Daoy (cell line): ENCODE measurements at places on chromosomes 3 and 15.

- no peak for DNase-seq
These were observed 198.4 kb downstream of the ADAMTS17 start for GRCh38 chr15:100143378-100143777.

GRCh38 chr3:11567516-11568467, 75.9 kb downstream of the VGLL4 start:
- peak; percentile 91 for DNase-seq

DNA sequence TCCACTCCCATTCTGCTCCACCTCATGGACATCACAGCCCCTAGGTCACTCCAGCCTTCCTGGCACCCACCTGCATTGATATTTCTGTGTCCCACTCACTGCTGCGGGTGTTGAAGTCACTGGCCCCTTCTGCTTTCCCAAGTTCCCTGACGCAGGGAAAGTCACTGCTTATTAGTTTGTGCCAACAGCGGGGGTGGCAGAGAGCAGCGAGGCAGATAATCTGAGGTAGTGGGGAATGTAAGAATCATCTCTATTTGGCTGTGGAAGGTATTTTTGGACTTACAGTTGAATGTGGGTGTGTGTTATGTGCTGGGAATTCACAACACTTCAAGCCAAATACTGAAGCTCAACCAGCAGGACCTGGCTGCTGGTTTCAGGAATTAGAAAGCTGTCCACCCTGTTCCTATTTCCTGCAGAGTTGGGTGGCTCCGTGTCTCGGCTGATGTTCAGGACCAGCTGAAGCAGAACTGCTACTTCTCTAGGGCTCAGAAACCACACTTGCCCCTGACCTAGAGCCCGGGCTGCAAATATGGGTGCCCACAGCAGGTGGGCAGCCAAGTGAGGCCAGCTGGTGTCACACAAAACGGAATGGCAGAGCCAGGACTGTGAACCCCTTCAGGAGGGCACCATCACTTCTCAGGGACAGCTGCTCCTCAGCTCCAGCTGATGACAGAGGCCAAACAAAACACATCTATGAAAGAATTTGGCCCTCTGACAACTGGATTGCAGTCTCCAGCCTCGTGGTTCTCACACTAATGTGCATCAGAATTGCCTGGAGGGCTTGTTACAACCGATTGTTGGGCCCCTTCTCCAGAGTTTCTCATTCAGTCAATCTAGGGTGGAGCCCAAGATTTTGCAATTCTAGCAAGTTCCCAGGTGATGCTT, 57.7 kb downstream of the SEMA5B start:
- peak; percentile 53 for DNase-seq

GRCh38 chr3:13722178-13722577, 157.7 kb downstream of the WNT7A start:
- no peak for DNase-seq

DNA sequence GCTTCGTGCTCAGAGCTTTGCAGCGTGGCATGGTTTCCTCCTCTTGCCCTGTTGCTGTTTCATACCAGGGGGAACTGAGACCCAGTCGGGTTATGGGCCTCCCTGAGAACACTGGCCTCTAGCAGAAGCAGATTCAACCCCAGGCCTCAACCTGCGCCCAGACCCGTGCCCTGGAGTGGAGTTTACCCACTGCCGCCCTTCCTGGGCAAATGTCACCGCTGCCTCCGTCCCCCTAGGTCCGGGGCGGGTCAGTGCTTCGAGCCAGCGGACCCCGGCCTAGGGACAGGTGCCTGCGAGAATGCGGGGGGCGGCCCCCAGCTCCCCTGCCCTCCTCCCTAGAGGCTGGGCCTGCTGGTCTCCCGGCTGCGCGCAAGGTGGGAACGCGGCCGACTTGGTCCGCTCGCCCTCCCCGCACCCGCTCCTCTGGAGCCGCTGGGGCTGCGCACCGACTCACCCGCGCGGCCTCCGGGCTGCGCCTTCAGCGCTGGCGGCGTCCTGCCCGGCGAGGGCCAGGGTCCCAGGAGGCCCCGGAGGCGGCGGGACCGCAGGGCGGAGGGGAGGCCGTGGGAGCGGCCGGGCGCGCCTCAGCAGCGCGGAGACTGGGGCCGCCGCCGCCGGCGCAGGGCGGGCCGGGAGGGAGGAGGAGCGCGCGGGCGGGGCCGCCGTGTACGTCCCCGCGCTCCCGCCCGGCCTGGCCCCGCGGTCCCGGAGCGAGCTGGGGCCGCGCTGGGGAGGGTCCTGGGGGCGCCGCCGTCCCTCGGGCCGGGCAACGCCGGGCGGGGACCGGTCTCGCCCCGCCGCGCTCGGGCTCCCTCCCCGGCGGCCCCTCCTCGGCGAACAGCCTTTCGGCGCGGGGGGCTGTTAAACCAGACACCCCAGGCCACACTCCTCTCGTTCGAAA, at the start of gene PIGZ:
TSS of gene PIGZ (minus strand) at position 601 of the 901 bp plus-strand sequence. CDS start 16,802 bp downstream, outside the sequence.
- DNase-seq = peak; percentile 58

DNA sequence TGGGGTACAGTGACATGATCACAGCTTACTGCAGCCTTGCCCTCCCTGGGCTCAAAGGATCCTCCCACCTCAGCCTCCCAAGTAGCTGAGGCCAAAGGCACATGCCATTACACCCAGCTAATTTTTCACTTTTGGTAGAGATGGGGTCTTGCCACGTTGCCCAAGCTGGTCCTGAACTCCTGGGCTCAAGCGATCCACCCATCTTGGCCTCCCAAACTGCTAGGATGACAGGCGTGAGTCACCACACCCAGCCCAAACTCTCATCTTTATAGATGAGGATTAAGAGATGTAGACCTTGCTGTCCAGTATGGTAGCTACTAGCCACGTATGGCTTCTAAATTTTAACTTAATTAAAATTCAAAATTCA, 4.4 kb upstream of the ABHD5 start:
- DNase-seq = no peak

DNA sequence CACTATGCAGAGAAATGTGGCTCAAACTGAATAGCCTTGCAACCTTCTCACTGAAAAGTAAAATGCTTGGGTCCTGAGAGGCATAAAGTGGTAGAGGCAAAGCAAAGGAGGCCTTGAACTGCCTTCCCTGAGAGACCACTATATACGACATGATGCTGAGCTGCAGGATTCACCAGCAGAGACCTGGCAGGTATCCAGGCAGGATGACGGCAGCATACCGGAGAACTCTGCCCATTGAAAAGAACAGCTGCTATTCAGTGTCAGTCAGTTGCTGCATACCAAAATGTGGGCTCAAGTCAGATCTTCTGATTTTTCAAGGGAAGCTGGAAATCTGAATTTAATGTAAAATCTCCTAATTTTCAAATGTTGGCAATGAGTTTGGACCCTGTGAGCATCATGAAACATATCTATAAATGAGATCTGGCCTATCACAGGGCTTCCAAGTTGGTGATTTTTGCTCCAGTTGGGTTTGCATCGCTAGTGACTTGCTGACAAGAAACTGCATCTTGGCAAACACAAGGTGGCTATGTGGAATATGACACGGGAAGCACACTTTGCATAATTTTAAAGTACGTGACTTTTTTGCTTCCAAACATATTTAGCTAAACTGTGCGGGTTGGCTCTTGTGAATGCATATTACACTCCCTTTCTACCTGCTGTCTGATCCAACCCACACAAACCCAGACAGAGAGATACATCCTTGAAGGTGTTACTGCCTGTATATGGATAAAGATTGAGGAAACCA, 529.0 kb downstream of the AGBL1 start:
- no peak for DNase-seq

DNA sequence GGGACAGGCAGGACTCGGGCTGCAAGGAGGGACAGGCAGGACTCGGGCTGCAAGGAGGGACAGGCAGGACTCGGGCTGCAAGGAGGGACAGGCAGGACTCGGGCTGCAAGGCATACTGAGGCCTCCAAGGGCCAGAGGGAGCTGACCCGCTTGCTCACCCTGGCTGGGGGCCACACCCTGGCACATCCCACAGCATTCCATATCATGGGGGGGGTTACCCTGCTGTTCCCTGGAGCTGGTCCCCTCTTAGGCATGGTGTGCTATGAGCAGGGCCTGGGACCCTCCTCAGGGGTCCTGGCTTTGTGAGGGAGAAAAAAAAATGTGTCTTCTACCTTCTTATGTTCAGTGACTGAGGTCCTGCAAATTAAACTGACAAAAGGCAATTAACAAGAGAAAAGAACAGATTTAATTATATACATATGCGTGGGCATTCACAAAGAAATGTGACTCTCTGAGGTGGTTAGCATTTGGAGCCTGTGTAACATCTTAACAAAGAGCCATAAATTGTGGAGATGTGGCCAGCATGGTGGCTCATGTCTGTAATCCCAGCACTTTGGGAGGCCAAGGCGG, 97.6 kb upstream of the ALDH1A3 start:
- DNase-seq = no peak

DNA sequence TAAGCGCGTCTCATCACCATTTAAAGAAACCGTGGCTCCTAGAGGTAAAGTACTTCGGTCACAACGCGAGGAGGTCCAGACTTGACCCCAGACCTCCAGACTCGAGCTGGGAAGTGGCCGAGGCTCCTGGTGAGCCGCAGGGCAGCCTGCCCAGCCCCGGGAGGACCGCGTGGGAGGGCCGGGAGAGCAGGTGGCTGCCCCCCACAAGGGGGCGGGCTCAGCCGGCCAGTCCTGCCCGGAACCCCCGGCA, at the start of gene SLC27A2:
TSS of gene SLC27A2 (plus strand) at position 228 of the 250 bp plus-strand sequence. CDS start 232 bp downstream, outside the sequence.
- DNase-seq = no peak

GRCh38 chr3:194736277-194736895, 50.7 kb downstream of the FAM43A start:
- DNase-seq = no peak

- DNase-seq = peak; percentile 37
These were observed 82.6 kb upstream of the ADPGK start for GRCh38 chr15:72866182-72866581.

- DNase-seq = peak; percentile 3
These were observed 73.8 kb downstream of the SMAD3 start for GRCh38 chr15:67138891-67139855.

DNA sequence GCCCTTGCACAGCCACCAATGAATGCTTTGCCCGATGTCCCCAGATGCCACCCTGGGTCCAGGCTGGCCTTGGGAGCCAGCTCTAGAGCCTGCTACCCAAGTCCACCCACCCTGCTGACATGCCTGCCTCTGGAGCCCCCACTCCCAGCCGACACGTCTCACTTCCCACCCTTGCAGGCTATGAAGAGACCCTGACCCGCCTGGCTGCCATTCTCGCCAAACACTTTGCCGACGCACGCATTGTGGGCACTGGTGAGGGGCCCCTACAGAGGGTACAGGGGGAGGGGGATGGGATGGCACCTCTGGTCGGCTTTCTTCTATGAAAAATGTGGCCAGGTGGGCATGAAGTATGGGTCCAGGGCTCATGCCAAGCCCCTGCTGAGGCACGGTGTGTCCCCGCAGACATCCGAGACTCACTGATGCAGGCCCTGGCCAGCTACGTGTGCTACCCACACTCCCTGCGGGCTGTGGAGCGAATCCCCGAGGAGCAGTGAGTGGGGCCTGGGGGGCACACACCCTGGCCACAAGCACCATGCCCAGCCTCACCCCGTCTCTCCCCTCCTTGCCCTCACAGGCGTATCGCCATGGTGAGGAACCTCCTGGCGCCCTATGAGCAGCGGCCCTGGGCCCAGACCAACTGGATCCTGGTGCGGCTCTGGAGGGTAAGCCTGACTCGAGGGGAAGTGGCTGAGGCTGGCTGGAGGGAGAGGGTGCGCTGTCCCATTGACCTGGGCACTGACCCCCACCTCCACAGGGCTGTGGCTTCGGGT, 6.0 kb downstream of the AMIGO3 start:
- DNase-seq = no peak

- no peak for DNase-seq
These were observed 165.6 kb downstream of the ABHD5 start for GRCh38 chr3:43856351-43856750.

- DNase-seq = no peak
These were observed 129.9 kb upstream of the OSTN start for GRCh38 chr3:191068946-191069813.

DNA sequence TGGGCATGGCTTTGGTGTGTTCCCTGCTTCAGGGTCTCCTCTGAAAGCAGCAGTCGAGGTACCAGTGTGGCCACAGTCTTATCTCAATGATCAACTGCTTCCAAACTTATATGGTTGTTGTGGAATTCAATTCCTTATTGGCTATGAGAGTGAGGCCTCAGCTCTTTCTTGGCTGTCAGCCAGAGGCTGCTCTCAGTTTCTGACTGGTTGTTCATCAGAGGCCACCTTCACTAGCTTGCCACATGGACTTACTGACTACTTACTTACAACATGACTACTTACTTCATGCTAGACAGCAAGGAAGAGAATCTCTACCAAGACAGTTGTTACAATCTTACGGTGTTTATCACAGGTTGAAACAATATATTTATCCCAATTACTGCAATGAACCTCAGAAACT, 789.2 kb downstream of the DIPK2A start:
- DNase-seq = no peak

DNA sequence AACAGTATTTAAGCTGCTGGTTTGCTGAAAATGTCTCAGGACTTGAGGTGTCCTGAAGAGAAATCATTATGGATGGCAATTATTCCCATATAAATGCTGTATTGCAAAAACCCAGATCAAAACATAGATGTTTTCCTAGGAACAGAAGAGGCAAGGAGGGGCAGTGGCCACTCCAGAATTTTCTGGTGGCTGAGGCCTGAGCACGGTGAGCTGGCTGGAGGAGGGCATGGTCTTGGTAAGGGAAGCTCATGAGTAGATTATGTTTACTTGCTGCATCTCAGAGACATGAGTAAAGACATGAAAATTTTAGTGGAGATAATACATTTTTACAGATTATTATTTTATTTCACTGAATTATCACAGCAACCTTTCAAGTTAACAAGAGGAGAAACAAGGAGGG, 31.1 kb downstream of the PGPEP1L start:
- no peak for DNase-seq

GRCh38 chr3:46272028-46272451, 29.8 kb downstream of the CCR3 start:
- DNase-seq = no peak

DNA sequence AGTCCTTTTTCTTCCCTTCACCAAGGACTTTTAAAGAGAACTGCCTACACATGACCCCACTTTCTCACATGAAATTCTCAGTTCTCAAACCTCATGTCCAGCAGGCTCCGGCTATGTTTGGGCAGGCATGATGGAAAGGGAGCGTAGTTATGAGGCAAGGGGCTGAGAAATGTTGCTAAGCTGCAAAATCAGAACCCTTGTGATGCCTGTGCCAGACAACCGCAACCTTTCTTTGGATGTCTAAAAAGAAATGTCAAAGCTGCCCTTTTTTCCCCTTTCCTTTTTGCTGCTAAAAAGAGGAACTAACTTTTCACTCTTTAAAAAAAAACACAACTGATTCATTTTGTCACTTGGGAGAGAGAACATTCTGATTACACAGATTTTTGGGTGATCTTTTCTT, 19.2 kb downstream of the GNB4 start:
- DNase-seq = no peak

DNA sequence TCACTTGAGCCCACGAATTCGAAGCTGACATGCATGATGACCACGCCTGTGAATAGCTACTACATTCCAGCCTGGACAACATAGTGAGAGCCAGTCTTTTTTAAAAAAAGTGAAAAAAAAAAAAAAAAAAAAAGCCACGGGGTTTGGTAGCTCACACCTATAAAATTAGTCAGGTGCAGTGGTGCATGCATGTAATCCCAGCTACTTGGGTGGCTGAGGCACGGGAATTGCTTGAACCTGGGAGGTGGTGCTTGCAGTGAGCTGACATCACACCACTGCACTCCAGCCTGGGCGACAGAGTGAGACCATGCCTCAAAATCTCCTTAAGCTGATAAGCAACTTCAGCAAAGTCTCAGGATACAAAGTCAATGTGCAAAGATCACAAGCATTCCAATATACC, 44.4 kb downstream of the CSNK1G1 start:
- DNase-seq = no peak
